ENCODE measurements at places on chromosomes 13 and 19.

DNA sequence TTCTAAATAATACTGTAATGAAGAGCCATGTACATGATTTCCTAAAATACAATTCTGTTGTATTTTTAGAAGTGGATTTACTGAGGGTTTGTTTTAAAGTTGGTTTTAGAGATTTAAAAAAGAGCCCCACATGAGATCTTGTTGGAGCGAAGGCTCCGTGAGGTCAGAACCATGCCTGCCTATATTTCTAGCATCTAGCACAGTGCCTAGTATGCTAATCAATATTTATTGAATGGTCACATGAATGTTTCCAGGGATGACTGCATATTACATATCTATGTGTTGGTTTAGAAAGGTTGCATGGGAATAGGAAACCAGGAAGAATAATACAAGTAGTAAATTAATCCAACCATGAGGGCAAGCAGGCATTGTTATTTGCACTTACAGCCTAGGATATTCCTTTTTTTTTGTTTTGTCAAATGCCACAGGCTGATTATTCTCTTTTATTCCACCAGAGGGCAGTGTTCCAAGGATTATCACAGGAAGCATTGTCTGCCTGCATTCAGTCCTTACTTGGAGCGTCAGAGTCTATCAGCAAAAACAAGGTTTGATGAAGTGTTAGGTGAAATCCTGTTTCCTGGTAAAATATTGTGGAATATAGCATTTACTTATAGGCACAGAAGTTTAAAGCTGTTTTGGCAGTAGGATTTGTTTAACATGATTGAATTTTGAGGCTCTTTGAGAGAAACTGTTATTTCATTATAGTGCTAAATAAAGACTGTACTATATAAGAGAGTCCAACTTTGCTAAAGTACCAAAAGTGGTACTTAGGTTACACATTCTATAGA lies 46.8 kb downstream of the COG3 start:
- DNase-seq: peak; percentile 38

- DNase-seq: peak; percentile 85
Measured at GRCh38 chr19:58059003-58059670, at the start of gene ZNF135. Gene ZNF135 (plus strand): TSS chr19:58059282. CDS start chr19:58060003, 721 bp downstream.

GRCh38 chr13:79258489-79258888 lies 147.6 kb downstream of the RBM26 start:
- DNase-seq: no peak

- no peak for DNase-seq
Measured at GRCh38 chr13:103130146-103130545, 63.9 kb upstream of the SLC10A2 start.

- DNase-seq: no peak
Measured at GRCh38 chr19:34269081-34269480, 14.7 kb downstream of the GARRE1 start.

- DNase-seq: no peak
Measured at GRCh38 chr13:94503851-94504250, 24.4 kb upstream of the DCT start.

- DNase-seq: no peak
Measured at GRCh38 chr13:94607939-94608338, 6.3 kb downstream of the GPR180 start.

DNA sequence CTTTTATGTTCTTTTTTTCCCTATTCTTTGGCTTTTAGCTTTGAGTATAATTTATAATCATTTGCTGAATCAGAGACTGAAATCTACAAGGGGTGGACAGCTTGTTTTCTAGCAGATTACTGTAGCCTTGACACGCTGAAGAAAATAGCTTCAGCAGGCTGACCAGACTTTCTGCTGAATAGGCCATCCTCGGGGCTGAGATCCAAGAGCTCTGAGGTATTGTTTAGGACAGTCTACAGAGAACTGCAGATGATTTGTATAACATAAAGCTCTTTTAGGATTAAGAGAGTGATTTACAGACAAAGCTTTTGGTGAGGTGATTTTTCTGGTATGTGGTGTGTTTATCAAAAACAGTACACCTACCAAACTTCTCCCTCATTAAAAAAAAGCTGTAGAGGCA lies 16.8 kb downstream of the POLR1D start:
- DNase-seq: no peak

DNA sequence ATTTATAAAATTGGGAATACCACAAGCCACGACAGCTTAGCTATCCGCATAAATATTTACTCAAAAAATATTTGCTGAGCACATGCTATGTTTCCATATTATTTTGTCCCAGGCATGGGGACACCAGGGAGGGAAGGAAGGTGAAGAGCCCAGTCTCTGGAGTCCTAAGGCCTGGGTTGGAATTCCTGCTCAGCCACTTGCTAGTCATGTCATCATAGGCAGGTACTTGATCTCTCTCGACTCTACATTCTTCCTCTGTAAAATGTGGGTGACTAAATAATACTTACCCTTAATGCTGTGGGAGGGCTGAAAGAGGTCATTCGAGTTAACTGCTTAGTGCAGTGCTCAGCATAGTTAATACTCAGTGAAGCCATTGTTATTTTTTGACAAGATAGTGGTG lies 4.3 kb upstream of the RNASEH2B start:
- DNase-seq: no peak

GRCh38 chr19:20182222-20182785 lies 15.3 kb downstream of the ZNF486 start:
- DNase-seq: peak; percentile 22

- DNase-seq: no peak
Measured at GRCh38 chr13:112417079-112417478, 40.9 kb downstream of the SPACA7 start.

DNA sequence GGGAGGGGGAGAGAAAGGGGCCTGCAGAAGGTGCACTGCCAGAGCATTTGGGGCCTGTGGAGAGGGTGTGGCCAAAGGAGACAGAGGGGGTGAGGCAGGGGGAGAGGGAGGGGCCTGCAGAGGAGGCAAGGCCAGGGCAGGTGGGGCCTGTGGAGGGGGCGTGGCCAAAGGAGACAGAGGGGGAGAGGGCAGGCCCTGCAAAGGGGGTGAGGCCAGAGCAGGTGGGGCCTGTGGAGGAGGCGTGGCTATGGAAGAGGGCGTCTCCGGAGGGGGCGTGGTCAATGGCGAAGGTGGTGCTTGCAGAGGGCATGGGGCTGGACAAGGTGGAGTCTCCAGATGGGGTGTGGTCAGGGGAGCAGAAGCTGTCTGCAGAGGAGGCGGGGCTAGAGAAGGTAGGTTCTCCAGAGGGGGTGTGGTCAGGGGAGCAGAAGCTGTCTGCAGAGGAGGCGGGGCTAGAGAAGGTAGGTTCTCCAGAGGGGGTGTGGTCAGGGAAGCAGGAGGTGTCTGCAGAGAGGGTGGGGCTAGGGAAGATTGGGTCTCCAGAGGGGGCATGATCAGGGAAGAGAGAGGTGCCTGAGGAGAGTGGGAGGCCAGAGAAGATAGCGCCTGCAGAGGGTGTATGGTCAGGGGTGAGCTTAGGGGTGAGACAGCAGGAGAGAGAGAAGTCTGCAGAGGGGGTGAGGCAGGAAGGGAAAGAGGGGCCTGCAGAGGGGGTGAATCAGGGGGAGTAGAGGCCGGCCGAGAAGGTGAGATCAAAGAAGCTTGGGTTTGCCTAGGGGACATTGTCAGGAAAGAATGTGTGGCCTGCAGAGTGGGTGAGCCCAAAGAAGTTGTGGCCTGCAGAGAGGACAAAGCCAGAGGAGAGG lies 3.4 kb downstream of the PRR36 start:
- DNase-seq: no peak

GRCh38 chr19:11064831-11065303 lies 24.4 kb upstream of the LDLR start:
- no peak for DNase-seq

- DNase-seq: no peak
Measured at GRCh38 chr13:33292712-33293111, 7.2 kb upstream of the STARD13 start.

DNA sequence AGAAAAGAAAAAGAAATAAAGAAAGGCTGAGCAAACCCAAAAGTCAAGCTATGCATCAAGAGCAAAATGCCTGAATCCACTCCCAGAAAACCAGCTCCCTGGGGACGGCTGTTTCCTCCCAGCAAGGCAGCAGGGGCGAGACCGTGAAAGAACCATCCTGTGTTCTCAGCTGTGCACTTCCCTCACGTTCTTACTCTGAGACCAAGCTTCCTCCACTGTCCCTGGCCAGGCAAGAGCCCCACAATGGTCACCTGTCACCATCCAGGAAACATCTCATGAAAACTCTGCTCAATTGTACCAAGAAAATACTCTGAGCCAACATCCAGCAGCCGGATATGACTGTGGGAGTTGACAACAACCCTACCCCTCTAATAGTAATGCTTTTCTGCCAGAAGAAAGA lies 22.9 kb downstream of the RAB20 start:
- no peak for DNase-seq

DNA sequence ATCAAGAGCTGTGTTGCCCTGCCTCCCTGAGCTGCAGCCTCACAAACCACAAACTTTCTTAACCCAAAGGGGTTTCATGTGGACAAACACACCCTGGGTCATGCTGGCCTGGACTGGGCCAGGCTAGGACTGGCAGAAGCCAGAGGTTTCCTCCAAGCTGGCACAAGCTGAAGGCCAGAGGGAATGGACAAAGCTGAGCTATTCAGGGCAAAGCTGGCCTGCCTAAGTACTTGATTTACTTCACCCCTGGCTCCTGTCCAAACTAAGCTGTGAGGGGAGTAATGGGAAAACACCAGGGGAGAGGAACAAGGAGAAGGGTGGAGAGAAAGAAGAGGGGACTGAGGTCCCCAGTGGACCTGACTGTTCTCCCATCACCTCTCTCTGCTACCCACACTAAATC lies 6.2 kb downstream of the CPAMD8 start:
- DNase-seq: no peak

DNA sequence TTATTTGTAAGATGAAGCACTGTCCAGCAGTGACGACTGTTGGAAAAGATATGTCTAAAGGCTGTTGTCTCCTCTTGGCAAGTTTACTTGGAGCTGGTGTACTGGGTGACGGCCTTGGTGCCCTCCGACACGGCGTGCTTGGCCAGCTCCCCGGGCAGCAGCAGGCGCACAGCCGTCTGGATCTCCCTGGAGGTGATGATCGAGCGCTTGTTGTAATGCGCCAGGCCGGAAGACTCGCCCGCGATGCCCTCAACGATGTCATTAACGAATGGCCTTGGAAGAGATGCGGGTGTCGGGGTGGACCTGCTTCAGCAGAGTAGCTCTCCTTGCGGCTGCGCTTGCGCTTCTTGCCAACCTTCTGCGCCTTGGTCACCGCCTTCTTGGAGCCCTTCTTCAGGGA lies 24.6 kb upstream of the ZDHHC20 start:
- no peak for DNase-seq

- DNase-seq: no peak
Measured at GRCh38 chr19:28737021-28737895, 475.7 kb downstream of the UQCRFS1 start.

DNA sequence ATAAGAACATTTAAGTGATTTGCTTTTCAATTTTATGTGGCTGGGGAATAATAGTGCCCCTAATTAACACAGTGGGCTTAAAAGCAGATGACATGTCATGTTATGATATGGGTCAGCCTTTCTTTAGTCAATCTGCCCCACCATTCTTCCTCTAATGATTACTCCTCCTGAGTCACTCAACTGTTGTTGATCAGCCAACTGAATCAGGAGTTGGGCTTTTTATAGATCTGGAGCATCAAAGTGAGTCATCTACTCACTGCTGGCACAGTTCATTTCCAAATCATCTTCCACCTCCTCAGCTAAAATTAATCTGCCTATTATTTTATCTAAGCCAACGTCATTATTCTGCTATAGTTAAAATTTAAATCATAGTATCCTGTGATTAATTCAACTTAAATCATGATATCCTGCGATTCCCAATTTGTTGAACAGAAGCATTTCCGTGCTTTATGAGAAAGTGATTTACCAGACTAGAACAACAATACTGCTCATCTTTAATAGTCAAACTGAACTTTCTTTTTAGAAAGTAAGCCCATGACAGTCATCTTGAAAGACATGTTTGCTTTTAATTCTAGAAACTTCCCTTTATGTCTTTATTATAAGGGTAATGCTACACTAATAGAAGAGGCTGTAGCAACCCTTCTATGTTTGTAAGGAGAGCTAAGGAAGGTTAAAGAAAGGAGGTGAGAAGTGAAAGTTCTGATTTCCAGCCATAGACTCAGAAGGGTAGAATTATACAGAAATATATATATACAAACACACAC lies 551.4 kb downstream of the TBC1D4 start:
- DNase-seq: no peak

DNA sequence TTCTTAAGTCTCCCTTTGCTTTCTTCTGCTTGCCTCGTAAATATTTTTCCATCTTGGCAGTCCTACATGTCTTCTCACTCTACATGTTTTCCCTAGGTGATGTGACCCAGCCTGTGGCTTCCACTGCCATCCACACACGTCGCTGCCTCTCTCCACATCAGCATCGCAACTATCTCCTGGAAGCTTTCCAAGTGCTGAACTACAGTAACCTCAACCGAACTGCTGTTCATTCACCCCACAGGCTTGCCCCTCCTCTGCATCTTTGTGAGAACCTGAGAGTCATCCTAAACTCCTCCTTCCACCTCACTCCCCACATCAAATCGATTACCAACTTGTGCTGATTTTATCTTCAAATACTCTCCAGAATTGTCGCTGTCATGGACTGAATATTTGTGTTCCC lies 41.2 kb upstream of the USPL1 start:
- DNase-seq: no peak

- no peak for DNase-seq
Measured at GRCh38 chr19:33644284-33644836, 22.6 kb downstream of the CHST8 start.

DNA sequence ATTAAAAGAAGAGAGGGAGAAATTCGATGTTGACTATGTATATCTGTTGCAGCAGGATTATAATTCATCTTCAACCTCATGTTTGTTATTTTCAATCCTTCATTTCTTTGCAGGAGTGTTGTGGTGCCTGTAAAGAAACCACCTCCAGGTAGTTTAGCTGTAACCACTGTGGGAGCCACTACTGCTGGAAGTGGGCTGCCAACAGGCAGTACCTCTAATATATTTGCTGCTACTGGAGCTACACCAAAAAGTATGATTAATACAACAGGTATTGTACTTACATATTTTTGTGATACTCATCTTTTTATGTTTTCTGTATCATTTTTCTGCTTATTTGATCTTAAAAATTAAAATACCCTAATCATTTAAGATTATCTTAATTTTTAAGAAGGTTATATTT lies 266.5 kb downstream of the NBEA start:
- DNase-seq: no peak

GRCh38 chr19:7618771-7619510 lies 10.4 kb downstream of the XAB2 start:
- no peak for DNase-seq

GRCh38 chr19:21812448-21812847 lies 23.5 kb downstream of the ZNF43 start:
- no peak for DNase-seq

DNA sequence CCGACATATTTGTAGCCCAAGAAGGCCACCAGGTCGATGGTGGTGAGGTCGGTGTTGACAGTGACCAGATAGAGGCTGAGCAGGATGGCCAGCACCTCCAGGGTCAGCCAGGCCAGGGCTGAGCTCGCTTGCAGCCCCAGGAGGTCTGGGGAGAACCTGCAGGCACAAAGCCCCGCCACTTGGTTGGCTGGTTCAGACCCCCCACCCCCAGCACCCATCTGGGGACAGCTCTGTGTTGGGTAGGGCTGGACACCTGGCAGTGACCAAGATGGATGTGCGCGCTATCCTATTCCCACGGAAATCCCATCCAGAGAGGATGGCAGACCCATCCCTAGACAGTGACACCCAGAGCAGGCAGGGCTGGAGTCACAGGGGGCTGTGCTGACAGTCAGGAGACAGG lies 3.5 kb downstream of the C19orf33 start:
- DNase-seq: no peak

Measured in right renal pelvis (tissue), 4 donors.